Thoracic aorta (tissue), 2 donors: ENCODE measurements at places on chromosomes 11 and 22. TPM values are rescaled to one million over a fixed set of nuclear protein-coding genes. Genes with fewer than 3 reads are reported as not detected.

Gene KRTAP5-9
- total RNA-seq = not detected

Gene MPPED2
- 18.8 TPM for total RNA-seq

Gene FREY1
- total RNA-seq = 9.0 TPM

Gene SPI1
- 44.4 TPM for total RNA-seq

Gene TCN1
- not detected for total RNA-seq

Gene KCNJ1
- total RNA-seq = not detected

Gene CALCA
- 3.1 TPM for total RNA-seq

Gene ZNF280B
- not detected for total RNA-seq

Gene DEUP1
- total RNA-seq = not detected

Gene VSIG10L2
- total RNA-seq = not detected

Gene BACE1-AS
- total RNA-seq = 5.8 TPM

- no peak for DNase-seq
Observed at GRCh38 chr11:48164836-48165235, 51.8 kb upstream of the OR4B1 start.

DNA sequence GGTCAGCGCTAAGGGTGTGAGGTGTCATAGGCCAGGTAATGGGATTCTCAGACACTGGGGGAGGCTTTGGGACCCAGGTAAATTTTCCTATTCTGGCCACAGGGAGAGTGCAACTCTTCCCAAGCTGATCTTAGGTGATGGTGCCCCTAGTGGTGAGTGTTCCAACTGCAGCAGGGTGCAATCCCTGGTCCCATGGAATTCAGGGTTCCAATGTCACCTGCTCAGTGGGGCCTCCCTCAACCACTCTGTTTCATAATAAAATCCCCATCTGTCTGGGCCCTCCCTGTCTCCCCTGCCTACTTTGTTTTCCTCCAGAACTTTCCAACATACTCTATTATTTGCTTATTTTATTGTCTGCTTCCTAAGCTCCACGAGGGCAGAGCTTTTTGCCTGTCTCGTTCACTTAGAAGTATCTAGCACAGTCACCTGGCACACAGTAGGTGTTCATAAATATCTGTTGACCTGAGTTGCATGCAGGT, 2.9 kb upstream of the SGSM1 start:
- no peak for DNase-seq

GRCh38 chr11:67397536-67397935, 4.1 kb downstream of the PPP1CA start:
- DNase-seq = no peak

DNA sequence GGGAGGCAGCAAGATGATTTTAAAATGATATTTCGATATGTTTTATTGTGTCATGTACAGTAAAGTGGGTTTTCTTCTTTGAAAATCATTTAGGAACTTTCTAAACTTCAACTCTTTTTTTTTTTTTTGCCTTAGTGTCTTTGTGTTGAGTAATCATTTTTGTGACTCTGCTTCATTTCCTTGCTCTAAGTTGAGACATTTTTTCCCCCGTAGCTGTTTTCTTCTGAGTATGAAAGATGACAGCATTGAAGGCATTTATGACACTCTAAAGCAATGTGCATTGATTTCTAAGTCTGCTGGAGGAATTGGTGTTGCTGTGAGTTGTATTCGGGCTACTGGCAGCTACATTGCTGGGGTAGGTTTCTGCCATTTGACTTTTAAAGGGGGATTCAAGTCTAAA, 23.5 kb downstream of the RRM1 start:
- DNase-seq = no peak

DNA sequence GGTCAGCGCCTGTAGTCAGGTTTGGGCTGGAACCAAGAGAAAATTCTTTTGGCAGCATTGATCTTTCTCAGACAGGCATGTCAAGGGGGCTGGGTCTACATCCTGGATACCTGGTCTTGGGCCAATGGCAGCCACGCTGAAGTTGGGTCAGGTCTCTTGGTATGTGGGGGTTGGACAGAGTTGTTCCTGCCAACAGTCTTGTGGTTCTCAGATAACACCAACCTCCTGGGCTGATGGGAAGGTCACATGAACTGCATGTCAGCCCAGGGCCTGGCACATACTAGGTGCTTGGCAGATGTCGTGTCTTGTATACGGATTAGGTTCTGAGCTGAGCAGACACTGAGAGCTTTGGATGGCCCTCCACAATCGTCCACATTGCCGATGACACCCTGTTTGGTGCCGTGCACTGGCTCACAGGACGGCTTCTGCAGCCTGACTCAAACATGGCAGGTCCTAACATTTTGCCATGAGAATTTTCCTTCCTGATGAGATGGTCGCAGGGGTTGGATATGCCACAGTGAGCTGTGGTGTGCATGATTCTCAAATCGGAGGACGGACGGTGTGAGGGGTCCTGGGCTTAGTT, 42.0 kb downstream of the FBLN1 start:
- no peak for DNase-seq

GRCh38 chr11:134761386-134761785, 349.3 kb upstream of the B3GAT1 start:
- no peak for DNase-seq

GRCh38 chr22:24523873-24524272, 28.7 kb downstream of the UPB1 start:
- DNase-seq = no peak

DNA sequence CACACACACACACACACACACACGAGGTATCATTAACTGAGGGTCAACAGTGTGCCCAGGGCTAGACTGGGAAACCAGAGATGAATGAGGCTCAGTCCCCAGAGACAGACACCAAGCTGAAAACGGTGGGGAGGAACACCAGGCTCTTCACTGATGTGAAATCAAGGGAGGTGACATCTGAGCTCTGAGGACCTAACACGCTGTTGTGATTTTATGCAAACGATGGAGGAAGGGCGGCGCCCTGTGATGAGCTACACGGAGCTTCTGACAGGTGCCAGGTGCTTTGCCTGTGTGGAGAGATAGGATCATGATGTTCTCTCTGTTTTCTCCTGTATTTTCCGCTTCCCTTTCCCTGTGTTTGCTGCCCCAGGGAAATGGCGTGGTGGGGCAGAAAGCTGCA, 6.5 kb upstream of the CYB5R3 start:
- DNase-seq = no peak

- peak; percentile 38 for DNase-seq
Observed at GRCh38 chr11:86577644-86578636, 94.5 kb downstream of the ME3 start.

DNA sequence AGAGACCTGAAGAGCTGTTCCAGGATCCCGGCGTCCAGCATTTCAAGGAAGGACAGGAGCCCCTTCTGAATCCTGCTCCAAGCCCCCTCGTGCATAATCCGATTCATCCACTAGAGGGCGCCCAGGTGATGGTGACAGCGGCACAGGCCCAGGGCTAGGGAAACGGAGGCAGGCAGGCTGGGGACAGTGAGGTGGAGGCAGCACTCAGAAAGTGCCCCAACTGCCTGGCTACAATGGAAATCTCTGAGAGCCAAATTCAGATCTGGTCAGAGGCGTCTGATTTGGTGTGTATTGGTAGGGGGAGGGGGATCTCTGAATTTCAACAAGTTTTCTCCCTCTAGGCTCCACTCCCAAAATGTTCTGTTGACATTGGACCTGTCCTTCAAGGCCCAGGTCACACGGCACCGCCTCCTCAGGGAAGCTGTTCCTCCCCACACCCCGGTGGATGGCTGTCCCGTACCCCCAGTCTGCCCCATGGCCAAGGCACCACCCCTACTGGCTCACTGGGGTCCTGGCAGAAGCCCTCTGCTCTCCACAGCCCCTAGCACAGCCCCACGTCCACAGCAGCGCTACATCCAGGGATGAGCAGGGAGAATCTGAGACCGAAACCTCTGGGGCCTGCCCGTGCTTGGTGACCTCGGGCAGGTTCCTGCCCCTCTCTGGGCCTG, 142.9 kb downstream of the CRYBB2 start:
- DNase-seq = peak; percentile 52

DNA sequence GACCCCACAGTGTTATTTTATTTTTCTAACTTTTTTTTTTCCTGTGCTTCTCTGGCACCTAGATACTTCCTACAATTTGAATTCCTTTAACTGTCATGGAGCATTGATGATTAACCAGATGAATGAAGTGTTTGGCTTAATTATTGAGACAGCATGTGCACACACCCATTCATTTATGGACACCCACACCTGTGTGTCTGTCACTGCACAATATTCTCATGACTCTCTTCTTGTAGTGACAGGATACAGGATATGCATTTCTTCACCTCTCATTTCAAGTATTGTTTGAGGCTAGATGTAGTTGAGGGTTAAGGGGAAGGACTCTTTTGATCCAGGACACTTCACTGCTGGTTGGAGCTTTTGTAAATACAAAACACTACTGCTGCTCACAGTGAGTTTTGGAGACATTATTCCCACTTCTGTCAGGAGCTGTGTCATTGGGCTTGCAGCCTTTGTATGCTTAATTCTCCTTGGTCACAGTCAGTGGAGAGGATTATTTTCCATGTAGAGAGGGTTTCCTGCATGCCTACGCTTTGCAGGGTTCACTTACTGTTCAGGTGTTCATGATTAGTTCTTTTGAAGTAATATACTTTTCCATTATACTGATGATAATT, 33.5 kb downstream of the SPECC1L start:
- no peak for DNase-seq

GRCh38 chr22:43152357-43153071, 1.2 kb downstream of the TSPO start:
- peak; percentile 50 for DNase-seq

GRCh38 chr11:8717876-8718753, 35.5 kb downstream of the RPL27A start:
- no peak for DNase-seq

GRCh38 chr22:23250056-23250784, 69.9 kb downstream of the BCR start:
- DNase-seq = no peak

DNA sequence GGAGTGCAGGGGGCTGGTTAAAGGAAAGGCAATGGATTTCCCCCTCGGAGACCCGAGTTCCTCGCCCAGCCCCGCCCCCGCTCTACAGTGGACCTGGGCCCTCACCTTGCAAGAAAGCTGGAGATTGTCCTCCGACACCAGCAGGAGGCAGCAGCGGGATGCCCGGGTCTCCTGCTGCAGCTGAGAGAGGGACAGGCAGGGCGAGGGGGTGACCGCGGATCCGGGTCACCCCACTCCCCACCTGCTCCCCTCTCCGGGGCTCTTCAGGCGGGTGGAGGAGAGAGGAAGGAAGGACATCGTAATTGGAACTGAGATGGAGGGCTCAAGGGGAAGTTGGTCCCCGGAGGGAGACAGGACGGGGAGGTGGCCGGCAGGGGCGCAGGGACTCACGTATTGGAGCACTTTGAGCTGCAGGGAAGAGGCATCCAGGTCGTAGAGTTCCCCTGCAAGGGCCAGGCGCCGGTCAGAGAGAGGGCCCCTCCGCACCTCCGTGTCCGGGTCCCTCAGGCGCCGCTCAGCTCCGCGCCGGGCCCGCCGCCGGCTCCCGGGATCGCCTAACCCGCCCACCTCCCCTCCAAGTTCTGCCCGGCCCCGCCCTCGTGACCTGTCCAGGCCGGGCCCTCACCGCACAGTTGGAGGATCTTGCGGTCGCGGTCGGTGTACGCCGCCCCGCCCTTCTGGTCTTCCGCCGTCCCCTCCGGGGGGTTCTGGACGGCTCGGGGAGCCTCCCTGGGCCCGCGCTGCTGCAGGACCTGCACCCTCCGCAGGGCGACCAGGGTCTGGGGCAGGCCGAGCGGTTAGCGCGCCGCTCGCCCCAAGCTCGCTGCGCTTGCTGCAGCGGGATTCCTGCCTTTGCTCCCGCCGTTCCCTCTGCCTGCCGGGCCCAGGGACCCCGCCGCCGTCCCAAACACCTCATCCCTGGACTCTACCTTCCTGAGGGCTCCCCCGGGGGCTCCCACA, 84.1 kb downstream of the PDE2A start:
- no peak for DNase-seq

- no peak for DNase-seq
Observed at GRCh38 chr11:69251057-69251393, 42.9 kb upstream of the MYEOV start.

- no peak for DNase-seq
Observed at GRCh38 chr11:19344661-19345518, 104.1 kb upstream of the E2F8 start.

DNA sequence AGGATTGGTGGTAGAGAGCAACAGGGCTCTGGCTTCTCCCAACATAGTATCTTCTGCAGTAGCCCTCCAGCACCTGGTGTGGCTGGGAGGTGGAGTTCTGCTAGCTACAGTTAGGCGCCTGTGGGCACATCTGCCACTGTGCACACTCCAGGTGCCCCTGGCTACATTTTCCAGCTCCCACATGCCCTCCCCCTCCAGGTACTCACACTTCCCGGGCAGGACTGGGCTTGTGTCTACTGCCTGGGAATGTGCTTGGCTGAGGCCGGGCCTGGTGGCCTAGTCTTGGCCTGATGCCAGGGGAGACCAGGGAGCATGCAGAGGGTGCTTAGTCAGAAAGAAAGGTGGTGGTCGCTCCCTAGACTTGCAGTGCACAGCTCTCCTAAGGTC, 15.8 kb downstream of the PHLDB1 start:
- no peak for DNase-seq

GRCh38 chr11:115316696-115317095, 187.5 kb downstream of the CADM1 start:
- no peak for DNase-seq

DNA sequence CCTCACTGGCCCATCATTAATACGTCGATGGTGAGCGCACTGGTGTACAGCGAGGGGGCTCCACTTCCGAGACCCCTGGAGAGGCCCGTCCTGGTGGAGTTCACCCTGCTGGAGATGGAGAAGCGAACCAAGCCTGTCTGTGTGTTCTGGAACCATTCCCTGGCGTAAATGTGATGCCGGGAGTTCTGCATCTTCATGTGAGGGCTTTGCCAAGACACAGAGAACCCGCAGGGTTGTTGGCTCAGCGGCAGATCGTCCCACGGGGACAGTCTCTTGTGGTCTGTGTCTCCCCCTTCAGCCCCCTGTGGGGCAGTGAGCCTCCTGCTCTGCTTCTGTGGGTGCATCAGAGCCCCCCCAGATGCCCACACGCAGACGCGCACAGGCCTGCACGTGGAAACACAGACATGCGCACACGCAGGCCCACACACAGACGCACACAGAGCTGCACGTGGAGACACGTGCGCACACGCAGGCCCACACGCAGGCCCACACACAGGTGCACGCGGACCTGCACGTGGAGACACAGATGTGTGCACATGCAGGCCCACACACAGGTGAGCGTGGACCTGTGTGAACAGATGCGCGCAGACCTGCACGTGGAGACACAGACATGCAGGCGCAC, 55.8 kb upstream of the PRODH start:
- no peak for DNase-seq

DNA sequence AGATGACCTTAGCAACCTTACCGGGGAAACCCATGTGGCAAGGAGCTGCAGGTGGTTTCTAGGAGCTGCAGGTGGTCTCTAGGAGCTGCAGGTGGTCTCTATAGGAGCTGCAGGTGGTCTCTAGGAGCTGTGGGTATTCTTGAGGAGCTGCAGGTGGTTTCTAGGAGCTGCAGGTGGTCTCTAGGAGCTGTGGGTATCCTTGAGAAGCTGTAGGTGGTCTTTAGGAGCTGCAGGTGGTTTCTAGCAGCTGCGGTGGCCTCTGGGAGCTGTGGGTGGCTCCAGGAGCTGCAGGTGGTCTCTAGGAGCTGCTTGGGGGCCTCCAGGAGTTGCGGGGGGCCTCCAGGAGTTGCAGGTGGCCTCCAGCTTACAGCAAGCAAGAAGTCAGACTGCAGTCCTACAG, 997.5 kb downstream of the TBC1D22A start:
- DNase-seq = no peak
